ENCODE measurements at places on chromosomes 3 and 15.

DNA sequence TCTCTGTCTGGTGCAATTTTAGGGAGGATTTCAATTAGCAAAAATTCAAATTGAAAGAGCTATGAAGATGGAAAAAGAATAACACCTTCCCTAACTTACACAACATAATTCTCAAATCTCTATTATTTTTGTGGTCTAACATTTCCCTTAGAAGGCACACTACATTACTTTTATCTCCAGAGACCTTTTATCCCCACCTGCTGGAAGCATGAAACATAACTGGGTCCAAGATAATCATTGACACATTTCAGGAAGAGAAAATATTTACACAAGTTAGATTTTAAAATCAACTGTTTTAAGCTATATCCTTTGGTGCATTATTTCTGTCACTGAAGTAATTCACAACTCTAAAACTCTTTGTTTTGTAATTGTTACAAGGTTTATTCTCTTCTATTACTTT lies 779.5 kb downstream of the ROBO1 start:
- DNase-seq: no peak

DNA sequence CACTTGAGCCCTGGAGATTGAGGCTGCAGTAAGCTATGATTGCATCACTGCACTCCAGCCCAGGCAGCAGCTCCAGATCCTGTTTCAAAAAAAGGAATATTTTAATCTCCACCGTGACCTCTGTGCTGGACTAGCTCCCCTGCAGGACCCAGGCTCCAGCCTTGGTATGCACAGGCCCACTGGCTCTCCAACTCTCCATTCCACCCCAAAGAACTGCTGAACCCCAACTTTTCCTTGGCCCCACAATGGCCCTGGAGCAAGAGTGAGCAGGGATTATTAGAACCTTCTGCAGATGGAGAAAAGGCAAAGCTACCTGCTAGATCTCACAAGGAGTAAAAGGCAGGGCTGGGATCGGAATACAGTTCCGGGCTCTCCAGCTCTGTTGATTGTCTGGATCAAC lies 32.8 kb upstream of the SFMBT1 start:
- DNase-seq: no peak

GRCh38 chr15:52236013-52236412 lies 44.8 kb upstream of the GNB5 start:
- no peak for DNase-seq

DNA sequence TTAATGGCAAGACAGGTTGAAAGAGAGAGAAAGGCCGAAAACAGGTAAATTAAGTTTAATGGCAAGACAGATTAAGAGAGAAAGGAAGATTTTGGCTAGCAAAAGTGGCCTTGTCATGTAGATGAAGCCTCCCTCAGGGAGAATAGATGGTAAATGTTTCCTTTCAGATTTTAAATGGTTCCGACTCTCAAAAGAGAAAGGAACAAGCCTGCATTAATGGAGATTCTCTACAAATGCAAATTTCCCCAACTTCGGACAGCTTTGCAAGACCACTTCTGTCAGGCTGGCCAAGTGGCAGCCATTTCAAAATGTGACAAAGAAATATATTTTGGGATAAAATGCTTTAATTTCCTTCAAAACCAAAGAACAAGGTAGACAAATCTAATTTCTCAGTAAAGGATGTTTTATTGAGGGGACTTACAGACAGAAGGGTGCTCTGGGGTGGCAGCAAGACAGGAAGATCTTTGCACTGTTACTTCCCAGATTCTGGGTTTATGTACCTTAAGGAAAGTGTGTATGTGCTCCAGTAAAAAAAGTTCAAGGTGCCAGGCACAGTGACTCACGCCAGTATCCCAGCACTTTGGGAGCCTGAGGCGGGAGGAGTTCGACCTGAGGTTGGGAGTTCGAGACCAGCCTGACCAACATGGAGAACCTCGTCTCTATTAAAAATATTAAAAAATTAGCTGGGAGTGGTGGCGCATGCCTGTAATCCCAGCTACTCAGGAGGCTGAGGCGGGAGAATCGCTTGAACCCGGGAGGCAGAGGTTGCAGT lies 626.3 kb upstream of the NAALADL2 start:
- no peak for DNase-seq

- DNase-seq: no peak
These were observed 102.9 kb upstream of the CGNL1 start for GRCh38 chr15:57273402-57273801.

DNA sequence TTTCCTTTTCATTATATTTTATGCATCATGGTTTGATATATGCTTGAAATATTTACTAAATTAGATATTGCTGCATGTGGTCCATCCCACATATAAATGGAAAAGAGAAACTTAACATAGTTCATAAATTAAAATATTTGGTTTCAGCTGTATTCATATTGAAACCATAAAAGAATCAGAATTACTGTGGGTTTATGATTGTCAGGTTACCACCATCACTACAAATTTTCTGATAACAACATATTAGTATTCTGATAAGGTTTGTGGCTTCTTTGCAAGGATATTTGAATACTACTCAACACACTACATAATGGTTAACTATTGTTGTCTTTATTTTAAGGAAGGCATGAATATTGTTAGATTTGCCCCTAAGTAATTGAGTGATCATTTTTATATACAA lies 235.5 kb downstream of the UBE2E2 start:
- no peak for DNase-seq

- no peak for DNase-seq
These were observed 372.1 kb downstream of the LPP start for GRCh38 chr3:188526057-188526456.

DNA sequence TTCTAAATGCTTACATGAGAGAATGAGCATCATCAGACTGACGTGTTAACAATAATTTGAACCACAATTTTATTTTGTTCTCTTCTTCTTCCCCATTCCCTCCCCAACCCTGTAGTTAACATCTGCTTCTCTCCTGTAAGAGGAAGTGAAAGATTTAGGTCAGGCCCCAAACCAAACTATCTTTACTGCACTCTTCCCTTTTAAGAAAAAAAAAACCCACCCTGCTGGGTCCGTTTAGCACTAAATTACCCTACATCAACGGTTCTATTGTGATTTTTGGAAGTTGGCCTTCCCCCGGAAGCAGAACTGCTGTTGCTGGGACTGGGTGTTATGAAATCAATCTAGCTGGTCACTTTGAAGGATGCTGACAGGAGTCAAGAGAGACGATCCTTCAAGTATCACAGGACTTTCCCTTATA lies 49.4 kb downstream of the NFKBIZ start:
- no peak for DNase-seq

DNA sequence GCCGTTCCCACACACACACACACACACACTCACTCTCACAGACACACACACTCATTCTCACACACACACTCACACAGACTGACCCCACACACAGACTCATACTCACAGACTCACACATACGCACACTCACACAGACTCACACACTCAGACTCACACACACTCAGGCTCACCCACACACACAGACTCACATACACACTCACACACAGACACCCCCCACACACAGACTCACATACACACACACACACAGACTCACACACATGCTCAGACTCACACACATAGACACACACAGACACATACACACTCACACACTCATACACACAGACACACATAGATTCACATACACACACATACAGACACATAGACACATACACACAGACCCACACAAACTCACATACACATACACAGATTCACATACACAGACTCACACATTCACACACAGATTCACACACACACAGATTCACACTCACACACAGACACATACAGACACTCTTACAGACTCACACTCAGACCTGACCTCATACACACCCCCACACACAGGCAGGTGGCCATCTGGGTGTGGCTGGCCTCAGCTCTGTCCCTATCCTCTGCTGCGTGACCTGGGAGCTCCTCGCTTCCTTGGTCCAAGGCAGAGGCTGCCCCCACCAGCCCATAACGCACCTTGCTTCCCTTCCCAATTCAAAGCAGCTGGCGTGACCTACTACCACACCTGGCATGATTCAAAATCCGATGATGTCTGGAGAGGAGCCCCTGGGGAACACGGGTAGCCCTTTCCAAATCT lies 1.9 kb downstream of the C3orf22 start:
- DNase-seq: no peak

GRCh38 chr3:113516115-113516505 lies 1.2 kb upstream of the SPICE1 start:
- DNase-seq: no peak

DNA sequence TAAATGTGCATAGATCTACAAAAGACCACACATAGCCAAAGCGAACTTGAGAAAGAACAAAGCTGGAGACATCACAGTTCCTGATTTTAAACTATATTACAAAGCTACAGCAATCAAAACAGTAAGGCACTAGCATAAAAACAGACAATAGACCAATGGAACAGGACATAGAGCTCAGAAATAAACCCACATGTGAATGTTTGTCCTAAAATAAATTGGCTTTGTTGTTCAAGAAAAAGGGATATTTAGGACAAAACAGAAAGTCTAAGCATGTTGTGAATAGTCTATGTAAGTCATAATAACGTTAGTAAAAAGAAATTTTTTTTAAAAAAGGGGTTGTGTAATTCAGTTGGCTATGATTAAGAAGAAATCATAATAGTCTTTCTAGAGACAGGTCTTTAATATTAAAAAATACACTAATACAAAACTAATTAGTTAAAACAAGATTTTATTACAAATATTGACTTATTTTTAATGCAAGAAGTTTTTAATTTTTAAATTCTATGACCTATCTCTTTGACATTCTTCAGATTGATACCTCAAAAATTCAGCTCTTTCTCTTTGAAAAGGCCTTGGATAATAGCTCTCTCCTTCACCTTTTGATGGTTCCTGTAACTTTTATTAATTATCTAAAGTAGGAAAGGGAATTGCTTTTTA lies 11.6 kb downstream of the TMEM212 start:
- DNase-seq: no peak

- no peak for DNase-seq
These were observed 51.8 kb downstream of the CMTM7 start for GRCh38 chr3:32443478-32443877.

- DNase-seq: no peak
These were observed 285.6 kb upstream of the ARHGEF26 start for GRCh38 chr3:153835540-153835939.

All from stimulated activated CD4-positive, alpha-beta T cell treated with anti-CD3 and anti-CD28 coated beads, Interleukin-12 subunit alpha, Interleukin-12 subunit beta, amount 100 ng/mL, for 4 hours (primary cell).